Fibroblast of skin of left quadriceps (primary cell): ENCODE measurements at places on chromosomes 3 and 15.

GRCh38 chr3:180496995-180497394 lies 105.0 kb upstream of the TTC14 start:
- DNase-seq, result no peak

- DNase-seq, result no peak
These were observed 242.1 kb downstream of the ZIC1 start for GRCh38 chr3:147651107-147651778.

- no peak for DNase-seq
These were observed 82.0 kb downstream of the NR2E3 start for GRCh38 chr15:71892335-71892734.

- no peak for DNase-seq
These were observed 71.1 kb upstream of the XCR1 start for GRCh38 chr3:46098319-46098761.

- DNase-seq, result no peak
These were observed 40.1 kb downstream of the DLG1 start for GRCh38 chr3:197258168-197258755.

GRCh38 chr15:45150481-45150880 lies 20.7 kb downstream of the DUOX1 start:
- DNase-seq, result no peak

DNA sequence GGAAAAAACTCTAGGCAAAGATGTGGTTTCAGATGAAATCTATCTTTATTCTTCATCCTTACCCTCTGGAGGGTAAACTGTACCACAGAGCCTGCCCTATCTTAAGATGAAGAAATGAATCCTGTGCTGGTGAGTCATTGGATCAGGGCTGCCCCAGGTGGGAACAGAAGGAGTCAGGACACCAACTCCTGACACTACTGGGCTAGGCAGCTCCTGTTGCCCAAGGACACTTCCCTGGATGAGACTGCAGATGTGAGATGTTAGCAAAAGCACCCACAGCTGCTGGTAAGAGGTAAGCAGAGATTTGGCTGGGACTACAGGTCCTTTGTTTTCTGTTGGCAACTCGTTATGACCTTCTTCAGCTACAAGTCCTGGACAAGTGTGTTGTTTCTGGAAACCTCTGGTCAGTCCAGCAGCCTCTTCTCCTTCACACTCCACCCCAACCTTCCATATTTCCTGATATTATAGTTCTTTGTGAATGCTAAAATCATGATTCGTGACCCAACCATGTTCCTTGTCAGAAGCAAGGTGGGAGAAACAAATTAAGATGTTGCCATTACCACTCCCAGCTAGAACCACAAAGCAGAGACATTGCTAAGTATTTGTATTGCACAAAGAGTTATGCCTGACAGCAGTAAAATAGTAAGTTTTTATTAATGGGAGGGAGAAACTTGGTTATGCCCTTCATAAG lies 104.2 kb upstream of the TGFBR2 start:
- no peak for DNase-seq
